ENCODE measurements at places on chromosomes 13 and 19.

- no peaks in the 10 kb centered on the region for H3K27me3 ChIP-seq
- H3K4me3 ChIP-seq, result no peak overlapping the region
- no peak overlapping the region for H3K27ac ChIP-seq
- H3K4me1 ChIP-seq, result peaks cover 8% of the 10 kb centered on the region
Observed at GRCh38 chr13:100100115-100100879, 11.4 kb downstream of the PCCA start.

- DNase-seq, result peak; percentile 72
- peak overlapping the region; percentile 79 for H3K27ac ChIP-seq
- peaks cover 61% of the 10 kb centered on the region for H3K36me3 ChIP-seq
- H3K4me1 ChIP-seq, result peaks cover 70% of the 10 kb centered on the region
Observed at GRCh38 chr13:45398877-45399276, 19.3 kb downstream of the SLC25A30 start.

DNA sequence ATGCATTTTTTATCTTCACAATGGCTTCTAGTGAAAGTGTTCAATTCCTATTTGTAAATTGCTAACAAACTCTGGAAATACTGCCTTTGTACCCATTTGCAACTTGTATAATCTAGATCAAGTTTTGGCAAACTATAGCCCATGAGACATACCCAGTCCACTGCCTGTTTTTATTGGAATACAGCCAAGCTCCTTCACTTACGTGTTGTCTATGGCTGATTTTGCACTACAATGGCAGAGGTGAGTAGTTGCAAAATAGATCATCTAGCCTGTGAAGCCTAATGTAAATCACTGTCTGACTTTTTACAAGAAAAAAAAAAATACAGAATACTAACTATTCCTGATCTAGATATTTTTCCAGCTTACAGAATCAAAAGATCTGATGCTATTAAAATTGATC, 37.1 kb downstream of the DZIP1 start:
- no peak for DNase-seq
- no peaks in the 10 kb centered on the region for H3K36me3 ChIP-seq
- H3K4me1 ChIP-seq, result no peaks in the 10 kb centered on the region
- no peak overlapping the region for H3K27ac ChIP-seq
- H3K27me3 ChIP-seq, result peaks cover 7% of the 10 kb centered on the region

DNA sequence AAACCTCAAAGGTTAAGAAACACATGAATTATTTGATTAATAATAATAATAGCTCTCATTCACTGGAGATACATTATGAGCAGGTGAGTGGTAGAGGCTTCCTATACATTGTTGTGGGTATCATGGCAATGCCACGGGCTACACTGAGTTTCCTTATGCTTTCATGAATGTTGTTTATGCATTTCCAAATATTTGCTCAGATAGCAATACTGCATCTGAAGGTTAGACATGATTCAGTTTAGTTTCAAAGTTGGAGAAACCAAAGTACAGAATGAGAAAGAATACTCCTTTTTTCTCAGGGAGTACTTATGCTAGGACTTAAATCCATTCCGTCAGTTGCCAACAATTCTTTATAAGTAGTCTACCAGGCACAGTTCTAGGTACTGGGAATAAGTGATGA, 108.5 kb downstream of the FRY start:
- DNase-seq, result no peak
- no peak overlapping the region for H3K27ac ChIP-seq
- no peaks in the 10 kb centered on the region for H3K27me3 ChIP-seq
- no peaks in the 10 kb centered on the region for H3K4me1 ChIP-seq

- DNase-seq, result no peak
- no peak overlapping the region for H3K4me3 ChIP-seq
- no peak overlapping the region for H3K27ac ChIP-seq
Observed at GRCh38 chr19:33194532-33194885, 379 bp downstream of the LRP3 start.

DNA sequence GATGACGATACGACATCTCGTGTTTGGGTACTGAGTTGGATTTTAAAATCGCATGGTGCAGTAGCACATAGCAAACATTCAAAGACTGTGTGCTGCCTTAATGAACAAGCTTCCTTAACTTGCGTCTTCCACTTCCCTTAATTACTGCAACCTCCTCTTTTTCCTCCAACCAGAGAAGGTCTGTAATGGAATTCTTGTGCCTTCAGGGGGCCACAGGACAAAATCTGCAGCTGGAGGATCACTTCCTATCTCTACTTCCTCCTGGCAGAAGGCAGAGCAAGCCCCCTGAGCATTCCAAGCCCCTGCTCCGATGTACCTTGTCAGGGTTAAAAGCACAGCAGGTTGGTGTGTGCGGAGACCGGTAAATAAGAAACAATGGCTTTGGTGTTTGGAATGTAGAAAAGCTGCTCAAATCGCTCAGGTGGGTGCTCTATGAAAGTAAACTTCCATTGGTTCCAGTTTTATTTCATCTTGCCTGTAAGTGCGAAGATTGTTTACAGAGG, 151.3 kb upstream of the UQCRFS1 start:
- H3K4me1 ChIP-seq, result no peaks in the 10 kb centered on the region
- peaks cover 33% of the 10 kb centered on the region for H3K27me3 ChIP-seq
- H3K4me3 ChIP-seq, result no peak overlapping the region
- H3K36me3 ChIP-seq, result no peaks in the 10 kb centered on the region
- H3K27ac ChIP-seq, result no peak overlapping the region

GRCh38 chr13:33260168-33261098, 25.1 kb downstream of the STARD13 start:
- H3K27ac ChIP-seq, result no peak overlapping the region
- no peaks in the 10 kb centered on the region for H3K36me3 ChIP-seq
- no peak for DNase-seq
- peaks cover 4% of the 10 kb centered on the region for H3K27me3 ChIP-seq
- no peak overlapping the region for H3K4me3 ChIP-seq
- no peaks in the 10 kb centered on the region for H3K4me1 ChIP-seq

DNA sequence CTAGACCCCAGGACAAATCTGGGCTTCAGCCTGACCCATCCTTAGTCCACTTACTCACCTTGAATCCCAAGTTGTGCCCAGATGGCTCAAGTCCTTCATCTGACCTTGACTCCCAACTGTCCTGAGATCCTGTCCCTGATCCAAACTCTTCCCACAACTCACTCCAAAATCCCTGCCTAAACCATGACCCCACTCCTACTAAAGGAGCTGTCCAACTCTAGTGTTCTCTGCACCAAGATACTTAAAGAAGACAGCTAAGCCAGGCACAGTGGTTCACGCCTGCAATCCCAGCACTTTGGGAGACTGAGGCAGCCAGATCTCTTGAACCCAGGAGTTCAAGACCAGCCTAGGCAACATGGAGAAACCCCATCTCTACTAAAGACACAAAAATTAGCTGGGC, 8.5 kb downstream of the POU2F2 start:
- H3K36me3 ChIP-seq, result peaks cover 15% of the 10 kb centered on the region
- H3K4me1 ChIP-seq, result peaks cover 52% of the 10 kb centered on the region
- peak overlapping the region; percentile 94 for H3K27ac ChIP-seq
- no peak for DNase-seq
- peak overlapping the region; percentile 73 for H3K4me3 ChIP-seq

DNA sequence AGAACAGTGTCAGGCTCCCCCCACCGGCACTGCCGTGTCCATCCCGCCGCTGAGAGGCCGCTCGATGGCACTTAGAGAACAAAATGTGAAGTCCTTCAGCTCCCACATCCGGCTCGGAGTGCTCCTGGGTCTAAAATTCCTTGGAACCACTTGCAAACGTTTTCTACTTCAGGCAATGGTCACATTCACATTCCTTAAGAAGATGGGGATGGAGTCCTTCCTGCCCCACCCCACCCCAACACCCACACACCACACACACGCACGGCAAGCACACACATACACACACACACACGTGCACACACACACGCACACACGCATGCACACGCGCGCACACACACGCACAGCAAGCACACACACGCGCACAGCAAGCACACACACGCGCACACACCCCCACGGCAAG, 83.4 kb downstream of the SOX1 start:
- H3K27me3 ChIP-seq, result no peaks in the 10 kb centered on the region
- H3K27ac ChIP-seq, result no peak overlapping the region
- no peak overlapping the region for H3K4me3 ChIP-seq
- no peaks in the 10 kb centered on the region for H3K4me1 ChIP-seq
- no peak for DNase-seq

DNA sequence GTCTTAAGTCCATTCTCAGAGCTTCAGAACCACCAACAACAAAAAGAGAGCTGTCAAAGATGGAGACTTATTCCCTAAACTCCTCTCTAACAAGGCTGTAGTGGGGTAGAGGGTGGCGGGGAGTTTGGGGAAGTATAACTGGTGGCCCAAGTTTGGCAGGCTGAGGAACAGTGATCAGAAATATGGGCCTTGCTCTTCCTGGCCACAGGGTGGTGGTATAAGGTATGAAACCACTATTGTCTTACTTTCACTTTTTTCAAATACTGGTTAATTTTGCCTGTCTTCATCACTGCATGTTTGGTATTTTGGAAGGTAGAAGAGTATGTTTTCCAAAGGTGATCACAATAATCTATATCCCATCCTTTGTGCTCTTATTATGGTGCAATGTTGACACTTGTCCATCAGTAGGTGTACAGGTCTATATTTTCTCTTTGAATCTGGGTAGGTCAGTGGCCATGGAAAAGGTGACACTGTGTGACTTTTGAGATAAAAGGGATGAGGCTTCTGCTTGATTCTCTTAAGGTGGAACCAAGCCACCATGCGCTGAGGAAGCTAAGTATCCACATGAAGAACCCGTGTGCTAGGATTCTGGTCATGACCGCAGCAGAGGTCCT, 23.2 kb upstream of the GPC5 start:
- H3K27ac ChIP-seq, result no peak overlapping the region
- H3K36me3 ChIP-seq, result no peaks in the 10 kb centered on the region
- no peak for DNase-seq

- H3K4me3 ChIP-seq, result no peak overlapping the region
- H3K27me3 ChIP-seq, result no peaks in the 10 kb centered on the region
- no peak overlapping the region for H3K27ac ChIP-seq
- no peaks in the 10 kb centered on the region for H3K36me3 ChIP-seq
- DNase-seq, result no peak
Observed at GRCh38 chr19:55526216-55527196, 10.4 kb downstream of the SBK2 start.

DNA sequence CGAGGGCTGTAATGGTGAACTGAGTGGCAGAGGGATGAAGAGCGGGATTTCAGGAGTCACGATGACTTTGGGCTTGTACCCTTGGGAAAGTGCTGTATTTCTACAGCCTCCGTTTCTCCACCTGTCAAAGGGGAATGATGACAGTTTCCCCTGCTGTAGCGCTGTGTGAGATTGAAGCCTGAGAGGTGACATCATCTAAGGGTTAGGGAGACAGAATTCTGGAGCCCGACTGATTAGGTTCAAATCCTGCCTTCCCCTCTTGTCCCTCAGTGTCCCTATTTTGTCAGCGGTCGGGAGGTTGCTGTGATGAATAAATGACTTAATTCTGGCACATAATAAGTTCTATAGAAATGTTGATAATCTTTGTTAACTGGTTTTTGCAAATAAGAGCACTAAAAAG, 693 bp downstream of the MRPL4 start:
- peaks cover 31% of the 10 kb centered on the region for H3K36me3 ChIP-seq
- DNase-seq, result no peak
- H3K4me1 ChIP-seq, result peaks cover 36% of the 10 kb centered on the region
- peak overlapping the region; percentile 84 for H3K4me3 ChIP-seq
- H3K27me3 ChIP-seq, result no peaks in the 10 kb centered on the region
- H3K27ac ChIP-seq, result peak overlapping the region; percentile 85

DNA sequence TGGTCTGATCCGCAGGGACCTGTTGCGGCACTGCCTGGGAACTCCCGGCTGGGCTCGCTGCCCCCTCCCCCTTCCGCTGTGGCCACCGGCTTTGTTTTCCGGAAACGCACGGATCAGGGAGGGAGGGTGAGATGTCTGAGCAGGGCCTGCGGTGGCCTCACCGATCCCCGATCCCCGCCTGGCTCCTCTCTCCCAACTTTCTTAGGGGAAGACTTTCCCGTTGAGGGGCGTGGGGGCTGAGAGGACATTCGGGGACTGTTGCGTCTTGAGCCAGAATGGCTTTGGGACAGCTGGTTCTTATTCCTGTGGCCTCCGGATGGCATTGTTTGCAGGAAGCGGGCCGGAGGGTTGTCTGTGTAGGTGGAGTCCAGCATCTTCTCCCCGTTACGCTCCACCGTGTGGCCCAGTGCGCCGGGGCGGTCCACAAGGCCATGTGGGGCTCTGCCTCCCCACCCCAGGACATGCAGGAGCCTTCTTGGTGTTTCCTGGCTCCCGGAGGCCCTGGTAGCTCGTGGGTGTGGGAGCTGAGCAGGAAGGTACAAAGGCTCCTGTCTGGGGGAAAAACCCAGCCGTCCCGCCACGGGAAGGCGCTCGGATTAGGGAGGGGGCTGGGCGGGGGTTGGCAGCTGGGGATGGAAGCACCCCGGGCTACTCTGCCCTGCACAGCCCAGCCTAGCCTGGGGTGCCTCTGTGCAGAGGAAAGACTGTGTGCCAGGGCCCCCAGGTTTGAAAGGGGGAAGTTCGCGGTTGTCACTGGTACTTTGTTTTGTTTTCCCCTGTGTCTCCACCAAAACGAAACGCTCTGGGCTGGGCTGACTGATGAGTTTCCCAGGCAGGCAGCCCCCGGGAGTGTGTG, 1.3 kb downstream of the CSNK1G2 start:
- H3K36me3 ChIP-seq, result peaks cover 24% of the 10 kb centered on the region
- H3K4me3 ChIP-seq, result peak overlapping the region; percentile 95
- H3K4me1 ChIP-seq, result peaks cover 45% of the 10 kb centered on the region
- no peaks in the 10 kb centered on the region for H3K27me3 ChIP-seq
- H3K27ac ChIP-seq, result peak overlapping the region; percentile 92

DNA sequence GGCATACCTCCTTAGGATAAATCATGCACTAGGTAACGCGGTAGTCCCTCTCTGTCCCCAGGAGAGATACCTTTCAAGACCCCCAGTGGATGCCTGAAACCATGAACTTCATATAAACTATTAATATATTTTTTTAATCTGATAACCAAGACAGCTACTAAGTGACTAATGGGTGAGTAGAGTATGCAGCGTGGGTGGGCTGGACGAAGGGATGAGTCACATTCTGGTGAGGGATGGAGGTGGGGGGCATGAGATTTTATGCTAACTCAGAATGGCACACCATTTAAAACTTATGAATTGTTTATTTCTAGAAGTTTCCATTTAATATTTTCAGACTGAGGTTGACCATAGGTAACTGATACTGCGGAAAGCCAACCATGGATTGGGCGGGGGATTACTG, 46.2 kb downstream of the CDK8 start:
- H3K27ac ChIP-seq, result no peak overlapping the region
- no peaks in the 10 kb centered on the region for H3K27me3 ChIP-seq
- no peak overlapping the region for H3K4me3 ChIP-seq
- DNase-seq, result no peak
- H3K36me3 ChIP-seq, result no peaks in the 10 kb centered on the region
- no peaks in the 10 kb centered on the region for H3K4me1 ChIP-seq

GRCh38 chr19:12872941-12873890, 8.0 kb downstream of the DNASE2 start:
- peaks cover 9% of the 10 kb centered on the region for H3K4me1 ChIP-seq
- H3K4me3 ChIP-seq, result peak overlapping the region; percentile 51
- peak overlapping the region; percentile 21 for H3K27ac ChIP-seq
- no peaks in the 10 kb centered on the region for H3K27me3 ChIP-seq
- DNase-seq, result peak; percentile 75
- peaks cover 28% of the 10 kb centered on the region for H3K36me3 ChIP-seq
